ENCODE measurements at places on chromosomes 6 and 20. TPM values are rescaled to one million over a fixed set of nuclear protein-coding genes. Genes with fewer than 3 reads are reported as not detected.

The ULBP3 gene
- 0.99 TPM for total RNA-seq

The INSM1 gene
- not detected for total RNA-seq

The RAE1 gene
- 15.3 TPM for total RNA-seq

The C20orf202 gene
- total RNA-seq, result 0.41 TPM

The HLA-DQA2 gene
- total RNA-seq, result 1.8 TPM

The BPIFB2 gene
- total RNA-seq, result not detected

The C20orf204 gene
- 0.55 TPM for total RNA-seq

The PRL gene
- not detected for total RNA-seq

The MAP1LC3A gene
- 110 TPM for total RNA-seq

The FAXC gene
- total RNA-seq, result 0.49 TPM

The SLC17A3 gene
- total RNA-seq, result not detected

The BTN1A1 gene
- not detected for total RNA-seq

The ARMC12 gene
- not detected for total RNA-seq

The DEFB110 gene
- not detected for total RNA-seq

DNA sequence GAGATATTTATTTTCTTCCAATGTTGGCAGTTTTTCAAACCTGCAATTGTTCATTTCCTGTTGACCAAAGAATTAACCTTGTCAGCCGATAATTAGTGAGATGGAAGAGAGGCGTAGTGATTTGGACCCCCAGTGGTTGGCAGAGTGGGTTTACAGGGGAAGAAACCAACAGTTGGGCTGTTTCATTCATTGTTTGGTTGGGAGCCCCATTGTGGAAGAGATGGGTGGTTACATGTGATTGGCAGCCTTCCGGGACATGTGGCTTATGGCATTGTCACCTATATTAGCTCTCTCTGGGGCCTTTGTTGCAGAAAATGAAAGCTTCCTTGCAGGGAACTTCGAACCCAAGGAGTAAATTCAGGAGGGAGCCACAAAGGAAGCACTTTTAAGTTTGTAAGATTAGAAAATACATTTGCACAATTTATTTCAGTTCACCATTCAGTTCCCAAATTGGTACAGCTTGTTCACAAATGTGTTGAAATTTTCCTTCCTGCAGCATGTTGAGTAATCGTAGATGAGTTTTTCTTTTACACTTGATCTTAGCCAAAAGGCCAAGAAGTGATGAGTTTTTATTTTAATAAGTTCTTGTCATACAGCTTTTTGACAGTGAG lies 50.3 kb upstream of the CDKAL1 start:
- DNase-seq, result no peak

- no peak for DNase-seq
Observed at GRCh38 chr6:166950443-166950821, 5.9 kb downstream of the RNASET2 start.

- DNase-seq, result no peak
Observed at GRCh38 chr6:470901-471448, 79.4 kb downstream of the IRF4 start.

GRCh38 chr6:21990577-21990976 lies 306.3 kb downstream of the PRL start:
- no peak for DNase-seq

GRCh38 chr6:106924694-106925523 lies 49.6 kb downstream of the CD24 start:
- no peak for DNase-seq

GRCh38 chr20:53195876-53196610 lies 223.9 kb downstream of the TSHZ2 start:
- DNase-seq, result no peak

GRCh38 chr6:1028723-1029122 lies 283.2 kb upstream of the FOXQ1 start:
- no peak for DNase-seq

- DNase-seq, result peak; percentile 10
Observed at GRCh38 chr20:63089051-63089907, 82.5 kb upstream of the BHLHE23 start.

- no peak for DNase-seq
Observed at GRCh38 chr20:8535403-8536261, 403.6 kb downstream of the PLCB1 start.

GRCh38 chr6:72417759-72418158 lies 204.1 kb upstream of the KCNQ5 start:
- DNase-seq, result no peak

DNA sequence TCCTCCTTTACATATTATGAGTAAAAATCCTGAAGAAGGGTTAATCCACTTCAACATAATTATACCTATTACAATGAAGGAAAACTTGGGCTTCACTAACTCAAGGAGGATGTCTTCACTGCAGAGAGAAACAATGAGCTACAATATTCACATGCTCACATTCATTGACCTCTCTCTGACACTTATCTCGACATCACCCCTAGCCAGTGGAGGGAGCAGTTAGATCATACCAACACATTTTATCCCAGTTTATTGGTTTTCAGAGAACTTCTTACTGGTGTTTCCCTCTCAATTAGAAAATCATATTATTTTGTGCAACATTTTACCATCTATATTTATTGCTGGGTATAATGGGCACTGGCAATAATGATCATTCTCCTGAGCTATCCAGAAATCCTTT lies 646.5 kb downstream of the TENT5A start:
- DNase-seq, result no peak

- no peak for DNase-seq
Observed at GRCh38 chr20:10769700-10770099, 95.9 kb upstream of the JAG1 start.

- no peak for DNase-seq
Observed at GRCh38 chr6:37407948-37408347, 25.1 kb upstream of the CMTR1 start.

- no peak for DNase-seq
Observed at GRCh38 chr20:44097521-44098255, 89.3 kb downstream of the JPH2 start.

- DNase-seq, result no peak
Observed at GRCh38 chr20:24836041-24836533, 113.0 kb upstream of the CST7 start.

DNA sequence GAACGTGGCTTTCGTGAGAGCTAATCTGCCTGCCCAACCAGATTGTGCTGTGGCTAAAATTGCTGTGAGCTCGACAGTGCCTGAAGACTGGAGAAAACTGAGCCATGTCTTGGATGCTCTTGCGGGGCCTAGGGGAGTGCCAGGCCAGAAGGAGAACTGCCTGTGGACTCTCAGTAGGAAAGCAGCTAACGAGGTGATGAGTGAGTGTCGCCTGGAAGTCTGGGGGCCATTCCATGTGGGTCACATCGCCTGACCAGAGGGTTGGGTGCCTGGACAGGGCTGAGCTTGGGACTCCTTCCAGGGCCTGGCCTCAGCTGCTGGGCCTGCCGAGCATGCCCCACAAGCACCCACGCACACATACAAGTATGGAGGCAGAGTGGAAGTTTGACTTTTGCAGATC lies 166.5 kb downstream of the VEGFA start:
- peak; percentile 8 for DNase-seq

DNA sequence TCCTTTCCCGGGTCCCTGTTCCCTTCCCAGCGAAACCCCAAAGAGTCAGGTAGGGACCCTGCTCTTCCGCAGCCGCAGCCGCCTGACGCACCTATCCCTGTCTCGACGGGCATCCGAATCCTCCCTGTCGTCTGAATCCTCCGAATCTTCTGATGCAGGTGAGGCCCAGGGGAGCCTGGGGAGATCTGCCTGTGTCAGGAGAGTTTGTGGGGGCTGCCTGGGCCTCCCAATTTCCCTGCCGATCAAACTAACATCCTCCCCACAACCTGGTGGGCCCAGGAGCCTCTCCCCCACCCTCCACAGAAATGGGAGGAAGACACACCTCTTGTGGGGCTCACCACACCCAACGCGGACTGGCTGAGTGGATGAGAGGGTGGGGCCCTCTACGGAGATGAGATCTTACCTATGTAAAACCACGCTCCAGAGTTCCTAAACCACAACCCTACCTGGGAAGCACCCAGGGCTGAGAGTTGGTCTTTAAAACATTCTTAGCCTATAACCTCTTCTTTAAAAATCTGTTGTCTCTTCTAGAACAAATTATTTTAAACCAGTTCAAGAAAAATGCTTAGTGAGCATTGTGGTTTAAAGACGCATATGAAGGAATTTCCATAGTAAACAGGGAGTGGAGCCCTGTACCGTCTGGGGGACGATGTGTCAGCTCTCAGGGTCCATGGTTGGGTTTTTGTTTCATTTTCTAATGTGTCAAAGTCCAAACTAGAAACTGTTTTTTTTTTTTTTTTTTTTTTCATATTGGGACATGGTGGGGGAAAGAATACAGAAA lies 1.7 kb downstream of the CDC25B start:
- DNase-seq, result no peak

DNA sequence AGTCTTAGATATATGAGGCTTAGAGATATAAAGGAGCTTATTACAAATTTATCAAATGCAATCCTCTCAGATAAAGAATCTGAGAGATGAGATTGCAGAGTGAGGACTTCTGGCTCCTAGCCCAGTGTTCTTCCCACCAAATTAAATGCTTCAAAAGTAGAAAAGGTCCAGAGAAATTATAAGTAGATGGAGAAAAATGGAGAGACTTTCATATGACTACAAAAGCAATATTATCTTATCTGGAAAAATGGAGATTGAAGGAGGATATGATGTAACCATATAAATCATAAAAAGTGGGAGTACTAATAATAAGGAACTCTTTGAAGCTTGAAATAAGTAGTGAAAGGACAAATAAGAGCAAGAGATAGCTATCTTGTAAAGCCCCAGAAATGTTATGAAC lies 2.8 kb downstream of the KCTD20 start:
- no peak for DNase-seq

DNA sequence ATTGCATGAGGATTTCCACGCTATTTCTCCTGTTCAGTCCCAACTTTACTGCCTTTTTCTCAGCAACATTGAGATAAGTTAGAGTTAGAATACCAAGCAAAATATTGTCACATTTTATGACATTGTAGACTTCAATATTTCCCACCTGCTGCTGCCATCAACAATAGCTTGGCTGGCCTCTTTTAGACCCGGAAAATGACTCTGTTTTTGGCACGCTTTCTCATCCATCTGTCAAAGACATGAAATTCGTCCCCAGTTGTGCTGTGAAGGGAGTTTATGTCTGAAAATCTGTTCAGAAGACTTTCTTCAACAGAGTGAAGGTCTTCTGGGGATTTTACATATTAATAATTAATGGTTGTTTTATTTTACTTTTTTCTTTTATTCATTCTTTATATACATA lies 857.3 kb downstream of the FRK start:
- no peak for DNase-seq

GRCh38 chr6:143264986-143265764 lies 185.3 kb downstream of the ADAT2 start:
- DNase-seq, result no peak

GRCh38 chr6:31729979-31730630 lies 1.0 kb upstream of the DDAH2 start:
- DNase-seq, result peak; percentile 92

- no peak for DNase-seq
Observed at GRCh38 chr6:41634657-41635056, 3.6 kb upstream of the MDFI start.

DNA sequence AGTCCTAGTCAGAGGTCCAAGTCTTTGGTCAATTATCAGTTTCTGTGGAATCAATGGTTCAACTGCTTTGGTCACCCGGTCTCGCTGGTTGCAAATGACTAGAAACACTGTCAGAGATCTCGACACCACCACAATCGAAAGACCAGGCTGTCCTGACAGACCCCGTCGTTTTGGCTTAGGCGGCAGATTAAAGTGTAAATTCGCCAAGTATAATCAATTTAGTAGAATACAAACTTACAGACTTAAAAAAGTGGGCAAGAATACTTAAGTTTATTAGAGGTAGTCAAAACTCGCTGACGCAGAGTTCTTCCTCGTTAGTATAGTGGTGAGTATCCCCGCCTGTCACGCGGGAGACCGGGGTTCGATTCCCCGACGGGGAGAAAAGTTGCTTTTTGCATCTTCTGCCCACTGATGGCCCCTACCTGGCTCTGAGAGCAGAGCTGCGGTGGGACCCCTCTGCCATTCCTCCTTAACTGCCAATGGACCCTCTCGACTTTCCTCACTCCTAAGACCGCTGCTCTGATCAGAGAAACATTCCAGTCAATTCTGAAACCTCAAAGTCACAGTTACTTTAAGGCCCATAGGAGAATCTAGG lies 30.6 kb upstream of the ZNF184 start:
- DNase-seq, result peak; percentile 47

- DNase-seq, result peak; percentile 48
Observed at GRCh38 chr6:4210629-4211419, 75.4 kb upstream of the ECI2 start.

DNA sequence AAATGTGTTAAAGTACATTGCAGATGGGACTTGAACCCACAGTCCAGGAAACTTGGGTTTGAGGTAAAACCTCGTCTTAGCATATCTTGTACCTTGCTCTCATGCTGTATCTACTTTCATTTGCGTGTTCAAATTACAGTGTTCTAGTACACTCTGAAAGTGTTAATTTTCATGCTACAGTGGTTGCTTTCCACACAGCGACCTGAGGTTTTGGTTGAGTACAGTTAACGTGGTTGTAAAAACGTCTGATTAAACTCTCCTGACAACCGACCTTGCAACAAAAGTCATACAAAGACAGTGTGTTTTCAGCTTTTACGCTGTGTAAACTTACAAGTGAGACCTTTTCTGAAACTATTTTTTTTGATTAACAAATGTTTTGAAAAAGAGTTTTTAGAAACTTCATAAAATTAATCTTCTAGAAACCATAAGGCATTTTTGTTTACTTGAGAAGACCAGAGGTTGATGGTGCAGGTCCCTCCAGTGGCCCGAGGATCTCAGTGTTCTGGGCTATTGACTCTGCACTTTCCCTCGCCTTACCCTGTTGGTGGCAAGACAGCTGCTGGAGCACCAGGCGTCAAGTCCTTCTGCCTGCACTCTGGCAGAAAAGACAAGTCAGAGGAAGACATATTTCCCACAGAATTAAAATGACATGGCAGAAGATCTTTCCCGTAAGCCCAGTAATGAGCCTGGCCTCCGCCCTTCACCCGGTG lies 334.0 kb downstream of the THBS2 start:
- DNase-seq, result no peak

DNA sequence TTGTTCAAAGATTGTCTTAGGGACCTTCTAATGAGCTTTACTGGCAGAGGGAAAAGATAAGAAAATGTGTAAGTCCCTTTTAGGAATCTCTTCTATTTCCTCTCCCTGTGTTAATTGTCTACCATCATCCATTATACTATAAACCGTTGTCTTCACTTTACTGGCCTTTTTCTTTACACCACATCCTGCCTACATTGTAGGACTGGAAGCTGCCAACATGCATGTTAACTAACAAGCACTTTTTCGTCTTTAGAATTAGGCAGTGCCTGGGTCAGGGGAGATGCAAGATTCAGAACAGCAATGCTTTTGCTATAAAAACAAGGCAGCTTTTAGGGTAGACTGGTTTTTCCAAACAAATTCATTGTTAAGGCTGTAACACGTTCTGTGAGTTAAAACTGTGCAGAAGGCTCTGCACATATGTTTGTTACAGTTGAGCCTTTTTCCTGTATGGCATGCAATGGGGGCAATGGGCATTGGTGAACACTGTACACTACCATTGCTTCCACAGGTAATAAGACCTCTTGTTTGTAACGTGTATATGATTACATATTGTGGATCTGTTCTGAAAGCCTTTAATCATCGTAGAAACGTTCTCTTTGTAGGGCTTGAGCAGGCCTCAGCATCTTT lies 10.9 kb upstream of the PKIG start:
- DNase-seq, result no peak
